Left cardiac atrium (tissue), 4 donors: ENCODE measurements at places on chromosomes 6 and 20. TPM values are rescaled to one million over a fixed set of nuclear protein-coding genes. Genes with fewer than 3 reads are reported as not detected.

GFOD1 gene
- 59.3 TPM for total RNA-seq

PDE10A gene
- total RNA-seq, result 9.4 TPM

EPB41L1 gene
- total RNA-seq, result 20.5 TPM

POM121L2 gene
- total RNA-seq, result not detected

LBP gene
- total RNA-seq, result 9.0 TPM

TFAP2D gene
- total RNA-seq, result not detected

GSTA4 gene
- total RNA-seq, result 12.1 TPM

COL21A1 gene
- total RNA-seq, result 12.5 TPM

FAM217A gene
- total RNA-seq, result not detected

SCAF8 gene
- 44.1 TPM for total RNA-seq

SLC22A2 gene
- total RNA-seq, result not detected

CAGE1 gene
- total RNA-seq, result not detected

OR2B2 gene
- total RNA-seq, result not detected

C6orf141 gene
- 1.1 TPM for total RNA-seq

NOL4L gene
- 9.7 TPM for total RNA-seq

EPHA7 gene
- 6.7 TPM for total RNA-seq

FNDC11 gene
- total RNA-seq, result 0.08 TPM

MRAP2 gene
- 1.2 TPM for total RNA-seq

NAA20 gene
- total RNA-seq, result 63.1 TPM

IFT52 gene
- 8.1 TPM for total RNA-seq

NR2E1 gene
- not detected for total RNA-seq

JPH2 gene
- 78.3 TPM for total RNA-seq

KIF25 gene
- 0.34 TPM for total RNA-seq

PNISR gene
- total RNA-seq, result 47.7 TPM

PEX7 gene
- total RNA-seq, result 5.9 TPM

OPRM1 gene
- total RNA-seq, result not detected

NKX2-4 gene
- total RNA-seq, result not detected

GMNN gene
- 6.3 TPM for total RNA-seq

SPATS1 gene
- not detected for total RNA-seq

SRSF3 gene
- total RNA-seq, result 201 TPM

PTCRA gene
- not detected for total RNA-seq

HTR1E gene
- not detected for total RNA-seq

EBF4 gene
- total RNA-seq, result 4.4 TPM

NKAIN4 gene
- total RNA-seq, result not detected

APCDD1L gene
- 0.44 TPM for total RNA-seq

SIRPA gene
- 38.4 TPM for total RNA-seq

ECT2L gene
- total RNA-seq, result 2.8 TPM

ANGPT4 gene
- 0.27 TPM for total RNA-seq

HCK gene
- total RNA-seq, result 11.1 TPM

LY6G6C gene
- not detected for total RNA-seq

LY6G6D gene
- not detected for total RNA-seq

SMPDL3A gene
- 6.0 TPM for total RNA-seq

BPI gene
- not detected for total RNA-seq
